ENCODE measurements at places on chromosomes 5 and 9. TPM values are rescaled to one million over a fixed set of nuclear protein-coding genes. Genes with fewer than 3 reads are reported as not detected.

GRCh38 chr9:92501671-92502393 is 19.5 kb upstream of the ASPN start:
- DNase-seq: no peak

Gene MSANTD3
- total RNA-seq: 32.3 TPM

- DNase-seq: no peak
These were observed 44.8 kb downstream of the PAPPA start for GRCh38 chr9:116198344-116198743.

GRCh38 chr5:160260006-160260775 is 30.9 kb downstream of the FABP6 start:
- no peak for DNase-seq

DNA sequence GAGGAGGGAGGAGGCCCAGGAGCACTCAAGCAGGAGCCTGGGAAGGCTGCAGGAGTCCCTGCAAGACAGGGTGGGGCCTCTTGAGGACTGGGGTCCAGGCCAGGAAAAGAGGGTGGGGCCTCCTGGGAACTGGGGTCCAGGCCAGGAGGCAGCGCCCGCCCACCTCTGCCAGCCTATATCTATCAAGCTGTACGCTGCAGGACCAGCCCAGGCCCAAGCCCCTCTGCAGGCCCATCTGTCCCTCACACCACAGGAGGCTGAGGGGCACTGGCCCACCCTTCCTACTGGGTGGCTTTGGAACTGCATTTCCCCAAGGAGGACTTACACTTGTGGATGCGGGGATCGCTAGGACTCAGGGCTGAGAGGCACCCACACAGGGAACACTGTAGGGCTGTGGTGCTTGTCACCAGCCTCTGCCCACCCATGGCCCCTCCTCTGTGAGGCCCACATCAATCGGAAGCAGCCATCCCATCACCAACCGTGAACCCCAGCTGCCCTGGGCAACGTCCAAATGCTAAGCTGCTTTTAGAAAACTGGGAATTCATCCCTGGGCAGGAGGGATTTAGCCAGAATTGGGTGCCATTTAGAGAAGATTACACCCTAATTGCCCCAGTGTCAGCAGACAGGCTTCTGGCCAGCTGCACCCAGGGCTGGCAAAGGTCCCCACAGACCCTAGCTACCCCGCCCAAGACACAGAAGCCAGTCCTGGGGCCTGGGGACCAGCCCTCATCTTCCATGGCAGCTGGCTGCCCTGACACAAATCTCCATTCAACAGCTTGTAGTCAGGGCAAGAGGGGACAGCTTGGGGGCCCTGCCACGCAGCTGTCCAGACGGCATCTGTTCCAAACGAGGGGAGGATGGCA is 15.3 kb downstream of the BICD2 start:
- no peak for DNase-seq

Gene FOXD4L6
- not detected for total RNA-seq

DNA sequence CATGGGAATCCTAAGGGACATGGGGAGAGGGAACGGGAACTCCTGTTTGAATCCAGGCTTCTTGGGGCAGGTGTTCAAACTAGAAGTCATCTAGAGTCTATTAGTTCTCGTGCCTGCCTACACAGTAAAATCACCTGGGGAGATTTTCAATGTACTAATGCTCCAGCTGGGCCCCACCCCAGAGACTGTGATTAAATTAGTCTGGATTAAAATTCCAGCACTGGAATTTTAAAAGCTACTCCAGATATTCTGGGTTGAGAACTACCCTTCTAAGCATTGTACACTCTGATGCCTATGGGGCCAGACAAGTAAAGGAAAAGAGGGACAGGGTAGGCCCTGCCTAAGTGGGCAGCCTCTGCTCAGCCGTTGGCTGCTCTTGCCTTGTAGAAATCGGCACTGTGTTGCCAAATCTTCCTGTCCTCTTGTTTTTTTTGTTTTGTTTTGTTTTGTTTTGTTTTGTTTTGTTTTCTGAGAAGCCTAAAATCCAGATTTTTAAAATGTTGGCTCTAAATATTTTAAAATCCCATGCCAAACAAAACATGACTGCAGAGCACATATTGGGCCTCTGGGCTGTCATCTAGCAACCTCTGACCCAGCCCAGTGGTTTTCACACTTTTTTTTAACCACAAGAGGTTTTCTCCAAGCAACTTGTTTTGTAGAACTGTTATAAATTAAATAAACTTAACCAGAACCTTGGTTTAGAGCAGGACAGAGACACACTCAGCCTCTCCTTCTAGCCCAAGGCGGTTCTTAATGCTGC is 29.0 kb downstream of the ADRB2 start:
- DNase-seq: no peak
